SJSA1 (cell line): ENCODE measurements at places on chromosomes 6 and 20.

DNA sequence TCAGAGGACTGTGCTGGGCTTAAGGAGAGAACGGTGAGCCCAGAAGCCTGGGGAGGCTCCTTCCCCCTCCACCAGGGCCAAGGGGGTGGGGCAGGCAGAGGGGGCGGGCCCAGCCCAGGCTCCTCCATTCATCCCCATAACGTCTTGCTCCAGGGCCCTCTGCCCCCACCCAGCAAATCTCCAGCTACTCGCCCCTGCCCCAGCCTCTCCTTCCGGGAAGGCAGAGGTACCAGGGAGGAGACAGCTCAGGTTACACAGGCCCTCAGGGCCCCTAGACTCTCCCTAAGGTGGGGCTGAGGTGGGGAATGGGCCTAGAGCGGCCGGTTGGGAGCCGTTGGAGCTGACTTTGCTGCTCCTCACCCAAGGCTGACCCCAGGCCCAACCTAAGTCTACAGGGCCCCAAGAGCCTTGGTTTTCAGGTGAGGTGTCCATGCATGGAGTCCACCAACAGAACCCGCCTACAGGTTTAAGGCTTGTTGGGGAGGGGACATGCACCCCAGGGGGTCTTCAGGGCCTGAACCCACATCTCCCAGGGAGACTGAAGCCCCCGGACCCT lies 1.2 kb downstream of the LAMA5 start:
- no peak for DNase-seq

GRCh38 chr6:132490024-132490423 lies 22.9 kb downstream of the STX7 start:
- no peak for DNase-seq

DNA sequence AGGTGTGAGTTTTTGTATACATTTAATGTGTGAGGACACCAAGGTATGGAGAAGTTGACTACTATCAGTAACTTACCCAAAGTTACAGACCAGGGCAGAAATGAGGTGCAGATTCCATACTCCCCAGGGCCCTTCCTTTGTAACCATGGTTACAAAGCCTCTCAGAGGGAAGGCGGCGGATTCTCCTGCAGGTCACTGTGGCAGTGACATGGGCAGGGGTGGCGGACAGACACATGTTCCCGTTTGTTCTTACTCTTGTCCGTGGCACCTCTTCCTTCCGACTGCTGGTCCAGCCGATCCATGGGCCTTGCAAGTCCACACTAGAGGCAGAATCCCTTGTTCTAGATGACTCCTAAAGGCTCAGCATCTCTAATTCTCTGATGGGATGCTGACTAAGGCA lies 43.0 kb downstream of the PDYN start:
- no peak for DNase-seq

GRCh38 chr6:80940976-80941375 lies 811.5 kb downstream of the TENT5A start:
- DNase-seq, result no peak

- DNase-seq, result no peak
These were observed 20.3 kb downstream of the OR2B6 start for GRCh38 chr6:27977387-27977786.

GRCh38 chr6:121652726-121653623 lies 217.5 kb downstream of the GJA1 start:
- peak; percentile 72 for DNase-seq

- DNase-seq, result no peak
These were observed 890.6 kb downstream of the KIF16B start for GRCh38 chr20:15682690-15683089.

DNA sequence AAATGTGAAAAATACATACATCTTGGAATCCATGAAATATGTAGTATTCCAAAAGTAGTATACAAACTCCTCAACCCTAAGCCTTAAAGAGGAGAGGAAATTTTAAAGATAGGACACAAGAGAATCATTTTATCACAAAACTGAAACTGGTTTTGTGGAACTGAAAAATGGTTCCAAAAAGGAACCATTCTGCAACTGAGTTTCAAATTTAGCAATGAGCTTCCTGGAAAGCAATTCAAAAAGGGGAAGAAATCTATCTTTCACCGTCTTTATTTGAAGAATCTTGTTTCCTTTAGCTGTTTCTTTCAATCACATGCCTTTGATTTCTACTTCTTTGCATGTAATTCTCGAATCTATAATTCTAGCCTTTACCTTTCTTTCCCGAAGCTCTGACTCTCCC lies 32.2 kb upstream of the LAMP5 start:
- DNase-seq, result no peak

DNA sequence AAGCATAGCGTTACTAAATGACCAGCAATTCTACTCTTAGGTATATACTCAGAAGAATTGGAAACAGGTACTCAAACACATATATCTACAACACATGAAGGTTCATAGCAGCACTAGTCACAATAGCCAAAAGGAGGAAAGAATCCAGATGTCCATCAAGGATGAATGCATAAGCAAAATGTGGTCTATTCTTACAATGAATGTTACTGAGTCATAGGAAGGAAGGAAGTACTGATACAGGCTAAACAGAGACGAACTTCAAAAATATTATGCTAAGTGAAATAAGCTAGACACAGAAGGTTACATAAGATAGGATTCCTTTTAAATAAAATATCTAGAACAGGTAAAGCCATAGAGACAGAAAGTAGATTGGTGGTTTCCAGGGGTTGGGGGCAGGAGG lies 93.5 kb downstream of the MAP3K7 start:
- DNase-seq, result peak; percentile 24

GRCh38 chr6:29751480-29751879 lies 28.2 kb downstream of the HLA-F start:
- no peak for DNase-seq

DNA sequence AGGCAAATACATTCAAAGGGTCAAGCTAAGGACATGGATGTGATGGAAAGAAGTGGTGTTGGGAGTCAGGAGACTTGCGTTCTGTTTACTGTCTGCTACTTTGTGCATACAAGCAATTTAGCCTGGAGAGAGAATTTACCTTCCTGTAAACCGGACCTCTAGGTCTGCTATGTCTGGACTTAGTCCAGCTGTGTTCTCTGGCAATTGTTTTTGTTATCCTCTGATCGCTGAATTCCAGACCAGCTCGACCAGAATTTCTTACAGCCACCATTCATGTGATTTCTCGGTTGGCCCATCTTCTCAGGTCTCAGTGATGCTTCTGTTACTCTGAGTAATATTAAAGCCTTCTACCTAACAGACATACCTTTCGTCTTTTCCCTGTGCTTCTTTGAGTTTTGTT lies 75.2 kb downstream of the LRRC1 start:
- peak; percentile 15 for DNase-seq

- no peak for DNase-seq
These were observed 671.8 kb upstream of the GJE1 start for GRCh38 chr6:141460743-141461484.

DNA sequence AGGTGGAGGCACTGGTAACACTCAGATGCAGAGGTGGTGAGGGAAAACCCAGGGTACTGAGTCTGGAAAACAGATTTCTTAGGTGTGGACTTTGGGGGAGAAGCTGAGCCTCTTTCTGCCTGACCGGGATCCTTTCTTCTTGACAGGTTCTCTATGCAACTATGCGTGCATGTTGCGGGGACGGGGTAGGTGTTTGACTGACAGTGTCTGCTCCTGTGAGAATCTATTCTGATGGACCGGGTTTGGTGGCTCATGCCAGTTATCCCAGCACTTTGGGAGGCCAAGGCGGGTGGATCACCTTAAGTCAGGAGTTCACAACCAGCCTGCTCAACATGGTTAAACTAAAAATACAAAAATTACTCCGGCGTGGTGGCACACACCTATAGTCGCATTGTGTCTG lies 27.9 kb upstream of the ID1 start:
- no peak for DNase-seq

DNA sequence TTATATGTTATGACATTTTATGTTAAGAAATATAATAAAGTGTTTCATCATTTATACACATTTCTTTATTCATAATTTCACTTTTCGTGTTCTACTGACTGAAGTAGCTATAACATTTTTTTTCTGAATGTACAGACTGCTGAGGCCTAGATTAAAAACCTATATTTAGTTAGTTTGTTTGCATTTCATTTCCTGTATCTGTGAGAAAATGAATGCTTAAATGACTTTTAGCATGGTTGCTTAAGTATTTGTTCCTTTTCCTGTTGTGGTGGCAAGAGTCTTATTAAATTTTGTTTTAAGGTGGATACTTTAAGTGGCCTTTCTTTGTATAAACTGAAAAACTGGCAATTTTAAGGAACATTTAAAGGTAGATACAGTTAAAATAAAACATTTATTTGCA lies 779.7 kb upstream of the MAN1A1 start:
- no peak for DNase-seq

GRCh38 chr6:111759836-111760785 lies 113.1 kb downstream of the FYN start:
- DNase-seq, result peak; percentile 58

DNA sequence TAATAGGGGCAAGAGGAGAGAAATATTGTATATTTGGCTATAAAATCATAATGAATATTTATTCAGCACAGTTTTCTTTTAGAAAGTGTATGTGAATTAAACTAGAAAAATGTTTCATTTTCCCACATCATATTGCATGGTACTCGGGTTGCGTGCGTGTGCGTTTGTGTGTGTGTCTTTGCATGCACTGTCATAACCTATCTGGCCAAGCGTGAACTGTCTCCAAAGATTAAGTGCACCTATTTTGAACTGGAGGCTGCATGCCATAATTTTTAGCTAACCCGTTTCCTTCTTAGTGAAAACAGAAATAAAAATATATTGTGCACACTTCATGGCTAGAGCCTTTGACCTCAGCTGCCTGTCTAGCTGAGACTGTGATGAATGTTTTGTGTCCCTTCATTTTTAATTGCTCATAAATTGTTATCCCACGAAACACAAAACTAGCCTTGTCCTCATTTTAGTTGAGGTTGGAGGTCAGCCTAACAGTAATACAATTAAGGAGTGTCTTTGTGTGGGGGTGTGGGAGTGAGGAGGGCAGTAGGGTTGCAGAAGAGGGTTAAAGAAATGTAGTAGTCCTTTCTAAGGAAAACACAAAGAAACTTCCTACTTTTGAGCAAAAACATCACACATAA lies 336.1 kb upstream of the POU3F2 start:
- DNase-seq, result no peak

DNA sequence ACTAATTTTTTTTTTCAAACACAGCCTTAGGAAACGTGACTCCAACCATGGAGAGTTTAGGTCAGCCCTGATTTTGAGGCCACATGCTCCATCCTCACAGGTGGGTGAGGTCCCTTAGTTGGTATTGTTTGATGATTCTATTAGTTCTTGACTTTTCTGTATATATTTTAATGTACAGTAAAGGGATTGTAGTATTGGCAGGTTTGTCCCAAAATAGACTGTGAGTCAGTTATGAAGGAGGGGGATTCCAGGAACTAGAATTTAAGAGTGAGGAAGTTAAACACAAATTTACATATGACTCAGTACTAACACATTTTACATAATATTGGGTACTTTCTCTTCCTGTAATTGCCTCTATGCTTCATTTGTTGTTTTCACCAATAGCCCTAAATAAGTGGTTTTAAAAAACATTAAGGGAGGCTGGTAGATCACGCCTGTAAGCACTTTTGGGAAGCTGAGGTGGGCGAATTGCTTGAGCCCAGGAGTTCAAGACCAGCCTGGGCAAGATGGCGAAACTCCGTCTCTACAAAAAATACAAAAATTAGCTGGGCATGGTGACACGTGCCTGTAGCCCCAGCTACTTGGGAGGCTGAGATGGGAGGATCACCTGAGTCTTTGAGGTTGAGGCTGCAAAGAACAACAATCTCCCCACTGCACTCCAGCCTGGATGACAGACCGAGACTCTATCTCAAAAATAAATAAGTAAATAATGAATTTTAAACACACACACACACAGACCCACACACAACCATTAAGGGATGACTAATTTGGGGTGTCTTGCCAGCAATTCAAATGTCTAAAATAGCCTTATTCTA lies 81.8 kb downstream of the SGK1 start:
- DNase-seq, result peak; percentile 26

DNA sequence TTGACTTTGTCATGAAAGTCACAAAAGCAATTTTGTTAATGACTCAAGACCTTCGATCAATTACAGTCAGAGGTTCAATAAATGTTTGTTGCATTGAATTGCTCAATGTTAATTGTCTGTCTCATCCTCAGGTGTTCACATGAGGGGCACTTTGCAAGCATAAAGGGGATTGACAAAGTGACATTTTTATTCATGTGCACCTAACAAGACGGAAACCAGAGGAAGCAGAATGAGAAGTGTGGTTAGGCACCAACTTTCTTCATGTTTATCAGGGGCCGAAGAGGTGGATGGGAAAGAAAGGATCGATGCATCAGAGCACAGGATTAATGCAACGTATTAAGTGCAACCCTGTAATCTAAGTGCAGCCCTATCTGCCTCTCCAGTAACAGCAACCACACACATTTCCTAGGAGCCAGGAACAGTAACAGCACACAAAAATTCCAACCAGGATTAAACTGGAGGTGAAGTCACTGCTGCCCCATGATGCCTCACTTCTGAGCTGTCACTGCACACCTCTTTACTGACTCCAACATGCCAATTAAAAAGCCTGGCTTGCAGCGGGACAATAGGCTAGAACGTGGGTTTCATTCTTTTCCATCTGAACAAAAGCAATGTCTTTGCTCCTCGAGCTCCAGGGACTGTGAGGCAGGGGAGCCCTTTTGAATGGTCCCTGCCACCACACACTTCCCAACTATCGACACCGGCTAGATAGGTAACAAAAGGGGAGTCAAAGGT lies 262.7 kb downstream of the CD83 start:
- no peak for DNase-seq

GRCh38 chr6:161137320-161137719 lies 136.5 kb downstream of the AGPAT4 start:
- no peak for DNase-seq

GRCh38 chr20:18507218-18508191 lies at the start of gene SEC23B:
TSS of gene SEC23B (plus strand) at chr20:18507940. CDS start at chr20:18510836, 2,896 bp downstream.
- peak; percentile 94 for DNase-seq

DNA sequence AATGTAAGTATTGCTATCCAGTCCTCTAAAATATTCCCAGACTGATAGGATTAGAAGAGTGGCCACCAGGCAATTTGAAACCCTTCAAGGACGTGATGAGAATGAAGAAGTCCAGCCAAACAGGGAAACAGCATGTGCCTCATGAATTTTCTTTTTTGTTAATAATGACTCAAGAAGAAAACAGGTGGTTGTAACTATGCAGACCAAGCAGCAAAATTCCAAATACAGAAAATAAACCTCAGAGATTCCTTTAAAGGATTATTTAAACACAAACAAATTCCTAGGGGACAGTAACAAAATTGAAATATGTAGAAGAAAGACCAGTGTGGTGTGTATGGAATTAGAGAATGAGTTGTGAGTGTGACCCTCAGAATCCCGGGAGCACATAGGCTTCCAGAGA lies 239.2 kb downstream of the KCNQ5 start:
- no peak for DNase-seq

- DNase-seq, result no peak
These were observed 63.8 kb upstream of the FABP7 start for GRCh38 chr6:122715725-122716124.

DNA sequence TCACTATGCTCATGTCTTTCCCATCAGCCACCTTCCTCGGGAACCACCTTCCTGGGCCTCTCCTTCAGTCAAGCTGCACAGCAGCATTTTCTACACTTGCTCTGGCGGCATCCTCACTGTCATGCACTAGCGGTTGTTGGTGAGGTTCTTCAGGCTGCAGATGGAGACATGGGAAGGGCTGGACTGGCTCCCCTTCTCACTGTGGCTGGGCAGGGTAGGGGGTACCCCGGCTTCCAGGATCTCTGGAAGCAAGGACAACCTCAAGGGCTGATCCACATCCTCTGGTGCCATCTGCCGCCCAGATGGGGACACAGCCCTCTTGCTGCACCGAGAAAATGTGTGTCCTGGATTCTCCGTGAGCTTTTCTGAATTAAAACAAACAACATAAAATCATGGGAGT lies 180.1 kb upstream of the RNF24 start:
- DNase-seq, result no peak
